Activated gamma-delta T cell treated with Interleukin-2 at 50 U/mL for 16 hours (primary cell): ENCODE measurements at places on chromosomes 4 and X.

- no peak for DNase-seq
These were observed 55.7 kb downstream of the RASL11B start for GRCh38 chr4:52917817-52918216.

DNA sequence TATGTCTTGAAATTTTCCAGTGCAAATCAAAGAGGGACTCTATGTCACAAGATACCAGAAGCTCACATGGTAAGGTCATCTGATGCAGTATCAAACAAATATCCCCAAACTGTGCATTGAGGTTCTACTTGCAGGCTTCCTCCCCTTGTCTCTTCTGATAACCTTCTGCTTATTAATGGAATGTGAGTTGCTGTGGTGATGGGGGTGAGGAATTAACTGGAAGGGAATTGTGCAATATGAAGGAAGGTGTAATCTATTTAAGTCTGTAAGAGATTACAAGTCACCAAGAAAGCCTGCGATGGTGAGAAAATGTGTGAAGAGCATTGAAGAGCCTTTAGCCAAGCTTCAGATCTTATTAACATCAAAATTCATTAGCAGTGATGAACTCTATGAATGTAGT is 15.4 kb upstream of the MAGED1 start:
- DNase-seq, result no peak

DNA sequence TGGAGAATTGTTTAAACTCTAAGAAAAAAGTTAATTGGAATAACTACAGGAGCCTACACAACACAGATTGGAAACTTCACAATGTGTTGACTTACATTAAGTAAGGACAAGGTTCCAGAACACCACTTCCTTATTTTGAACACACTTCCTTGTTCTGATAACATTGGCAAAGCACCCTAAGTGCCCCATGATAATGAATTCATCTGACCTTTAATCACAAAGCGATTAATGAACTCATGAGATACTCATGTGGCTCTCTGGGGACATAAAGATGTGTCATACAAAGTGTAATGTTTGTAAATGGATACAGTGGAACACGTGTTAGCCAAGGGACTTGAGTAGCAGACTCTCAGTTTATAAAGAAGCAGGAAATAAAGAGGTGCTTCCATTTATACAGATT is 69.0 kb upstream of the ATOH1 start:
- no peak for DNase-seq

GRCh38 chrX:7216981-7217587 is 69.1 kb upstream of the PUDP start:
- DNase-seq, result no peak

DNA sequence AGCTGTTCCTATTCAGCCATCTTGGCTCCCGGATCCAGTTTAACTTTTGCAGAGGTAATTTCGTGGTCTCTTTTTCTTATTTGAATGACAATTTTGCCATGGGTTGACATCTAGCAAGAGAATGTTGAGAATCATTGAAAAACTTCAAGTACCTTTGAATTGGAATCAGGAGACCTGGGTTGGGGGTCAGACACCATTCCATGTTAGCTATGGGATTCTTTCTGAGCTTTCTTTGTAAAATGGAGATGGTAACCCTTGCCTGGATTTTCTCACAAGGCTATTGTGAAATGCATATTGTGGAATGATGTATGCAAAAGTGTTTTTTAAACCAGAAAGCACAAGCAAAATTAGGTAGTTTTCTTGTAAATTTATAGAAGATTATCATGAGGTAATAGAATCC is 79.1 kb upstream of the HAND2 start:
- no peak for DNase-seq

- DNase-seq, result no peak
These were observed 105.2 kb upstream of the GATB start for GRCh38 chr4:151865744-151866591.

GRCh38 chrX:154660541-154660940 is 7.2 kb upstream of the CTAG2 start:
- DNase-seq, result no peak

GRCh38 chr4:145735347-145735675 is 55.4 kb downstream of the C4orf51 start:
- DNase-seq, result no peak

- no peak for DNase-seq
These were observed 335 bp upstream of the CD38 start for GRCh38 chr4:15777697-15778288.

DNA sequence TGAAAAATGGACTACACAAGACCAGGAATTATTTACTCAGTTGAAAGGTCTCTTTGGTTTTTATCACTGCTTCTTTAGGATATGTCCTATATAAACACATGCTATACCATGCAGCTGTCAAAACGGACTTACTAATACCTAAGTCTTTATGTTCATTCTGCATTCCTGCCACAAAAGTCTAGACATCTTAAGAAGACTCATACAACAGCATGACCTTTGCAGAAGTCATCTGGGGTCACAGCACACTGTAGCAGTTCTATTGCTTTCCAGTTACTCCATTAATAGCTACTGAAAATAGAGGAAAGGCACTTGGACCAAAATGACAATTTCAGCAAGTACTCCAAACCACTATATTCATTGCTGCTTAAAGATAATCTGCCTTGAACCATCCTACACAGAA is 53.2 kb downstream of the DDX60 start:
- no peak for DNase-seq

- no peak for DNase-seq
These were observed 9.5 kb downstream of the CTPS2 start for GRCh38 chrX:16702700-16703599.

- DNase-seq, result no peak
These were observed 49.2 kb downstream of the CRLF2 start for GRCh38 chrX:1163231-1163630.

DNA sequence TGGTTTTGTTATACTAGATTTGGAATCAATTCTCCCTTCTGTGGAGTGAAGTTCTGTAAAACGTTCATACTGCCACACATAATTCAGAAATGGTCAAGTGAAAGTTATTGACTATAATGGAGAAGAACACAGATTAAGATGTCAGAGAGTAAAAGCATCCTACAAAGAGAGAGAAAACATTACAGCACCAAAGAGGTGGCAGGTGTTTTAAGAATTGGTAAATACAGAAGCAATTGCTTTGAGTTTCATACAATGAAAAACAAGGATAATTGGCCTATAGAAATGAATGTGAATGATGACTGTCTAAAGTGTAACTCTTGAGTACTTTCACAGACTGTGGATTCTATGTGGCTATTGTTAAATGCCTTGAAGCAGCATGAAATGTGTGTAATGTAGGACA is 435.6 kb upstream of the SMIM31 start:
- no peak for DNase-seq

GRCh38 chr4:80101071-80101791 is 28.2 kb upstream of the ANTXR2 start:
- DNase-seq, result no peak

DNA sequence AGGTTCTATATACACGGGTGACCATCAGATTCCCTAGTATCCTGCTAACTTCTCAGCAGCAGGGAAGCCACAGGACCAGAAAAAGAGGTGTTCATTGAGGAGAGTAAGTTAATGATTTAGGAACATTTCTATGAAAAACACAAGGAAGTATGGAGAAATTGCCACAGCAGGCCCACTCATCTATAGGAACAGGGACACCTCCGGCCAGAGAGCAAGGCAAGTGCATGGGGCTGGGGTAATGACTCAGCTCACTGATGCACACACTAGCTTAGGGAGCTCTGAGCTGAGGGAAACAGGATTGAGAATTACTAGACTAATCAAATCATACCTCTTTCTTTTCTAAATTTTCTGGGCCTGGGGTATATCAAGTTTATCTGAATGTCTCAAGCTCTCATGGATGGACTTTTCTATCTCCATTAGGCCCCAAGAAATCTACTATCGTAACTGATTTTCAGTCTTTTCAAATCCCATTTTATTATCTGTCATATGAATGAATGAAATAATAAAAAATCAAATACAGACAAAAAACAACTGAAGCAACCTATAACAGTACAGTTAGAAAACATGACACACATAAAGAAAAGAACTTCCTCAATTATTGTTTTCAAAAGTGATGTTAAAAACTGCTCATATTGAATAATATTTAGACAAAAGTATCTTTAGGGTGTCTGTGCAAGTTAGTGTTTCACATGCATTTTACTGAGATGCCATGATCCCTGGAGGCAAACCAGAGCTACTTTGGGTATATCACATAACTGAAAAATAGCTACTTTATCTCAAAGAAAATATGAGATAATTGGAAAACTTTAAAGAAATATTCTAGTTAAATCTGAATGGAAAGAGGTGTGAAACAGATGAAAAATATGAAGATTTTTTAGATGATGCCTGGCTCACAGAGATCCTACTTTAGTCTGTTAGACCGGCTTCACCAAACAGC is 89.8 kb downstream of the FBXO8 start:
- no peak for DNase-seq

GRCh38 chr4:176810481-176811249 is 17.9 kb upstream of the VEGFC start:
- no peak for DNase-seq

- DNase-seq, result no peak
These were observed 620.4 kb downstream of the ANKRD50 start for GRCh38 chr4:124092101-124092500.
